ENCODE measurements at places on chromosomes 1 and 21.

- DNase-seq: no peak
These were observed 8.2 kb downstream of the ADORA1 start for GRCh38 chr1:203135636-203136305.

- DNase-seq: no peak
These were observed 35.4 kb upstream of the FOXO6 start for GRCh38 chr1:41325801-41326200.

DNA sequence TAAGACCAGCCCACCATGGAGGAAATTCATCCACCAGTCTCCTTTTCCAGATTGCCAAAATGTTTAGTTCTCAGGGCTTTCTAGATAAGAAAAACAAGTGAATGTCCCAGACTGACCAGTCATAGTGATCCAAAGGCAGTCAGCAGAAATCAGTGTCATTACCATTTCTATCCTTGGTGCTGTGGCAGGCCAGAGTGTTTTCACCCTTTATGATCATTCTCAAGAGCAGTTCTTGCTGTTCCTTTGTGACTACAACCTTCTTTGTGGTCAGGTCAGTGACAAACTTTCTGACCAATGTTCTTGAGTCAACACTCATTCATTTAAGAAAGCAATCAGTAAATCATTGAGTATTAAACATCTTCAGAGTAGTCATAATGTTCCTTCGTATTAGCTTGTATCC, 7.3 kb upstream of the DHCR24 start:
- peak; percentile 37 for DNase-seq

DNA sequence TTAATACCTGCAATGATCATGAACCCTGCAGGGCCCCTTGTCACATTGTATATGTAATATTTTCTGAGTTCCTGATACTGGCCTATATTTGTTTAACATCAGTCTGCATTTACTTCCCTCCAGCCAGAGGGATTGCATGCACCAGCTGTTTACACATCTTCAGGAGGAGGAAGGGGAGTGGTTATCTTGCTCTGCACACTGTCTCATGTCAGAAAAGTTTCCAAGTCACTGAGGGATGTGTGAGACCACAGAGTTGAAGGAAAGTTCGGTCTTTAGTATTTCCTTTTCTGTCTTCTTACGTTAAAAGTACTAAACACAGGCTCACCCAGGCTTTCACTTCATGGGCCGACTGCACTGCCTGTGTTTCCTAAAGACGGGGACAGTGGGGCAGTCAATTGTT, 574.1 kb downstream of the LMO4 start:
- peak; percentile 4 for DNase-seq

GRCh38 chr1:2439369-2439768, 27.0 kb upstream of the PEX10 start:
- no peak for DNase-seq

GRCh38 chr21:36732217-36732616, 33.3 kb downstream of the SIM2 start:
- no peak for DNase-seq

DNA sequence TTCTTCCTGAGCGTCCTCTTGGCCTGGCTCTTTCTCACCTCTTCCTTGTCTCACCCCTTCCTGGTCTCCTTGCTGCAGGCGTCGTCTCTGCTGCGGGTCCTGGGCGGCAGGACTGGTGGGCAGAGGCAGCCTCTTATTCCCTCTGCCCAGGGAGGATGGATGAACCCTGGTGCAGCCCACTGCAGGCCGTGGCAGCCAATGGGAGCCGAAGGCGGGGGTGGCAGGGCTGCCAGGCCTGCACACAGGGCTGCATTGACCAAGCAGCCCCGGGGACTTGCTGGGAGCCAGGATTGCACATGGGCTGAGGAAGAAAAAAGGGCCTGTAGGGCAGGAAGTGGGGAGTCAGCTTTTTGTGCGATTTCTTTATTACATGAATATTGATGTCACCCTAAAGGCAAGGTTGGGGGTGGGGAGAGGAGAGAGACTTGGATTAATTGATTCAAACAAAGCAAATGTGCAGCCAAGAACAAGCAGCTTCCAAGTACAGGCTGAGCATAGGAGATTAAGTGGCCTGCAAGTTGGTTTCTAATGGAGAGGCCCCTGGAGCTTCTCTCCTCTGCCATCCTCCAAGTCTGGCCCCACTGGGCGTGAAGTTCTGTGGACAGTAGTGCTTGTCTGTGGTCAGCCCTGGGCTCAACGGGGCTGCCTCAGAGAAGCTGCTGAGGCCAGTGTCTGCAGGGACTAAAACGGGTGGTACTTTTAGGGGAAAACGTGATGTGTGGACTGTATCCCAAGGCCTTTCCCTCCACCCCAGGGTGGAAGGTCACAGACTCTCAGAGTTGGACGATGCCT, at the start of gene S100B:
S100B (minus strand) TSS at position 108 of the 792 bp plus-strand sequence. CDS start 2,667 bp downstream, outside the sequence.
- no peak for DNase-seq
